ENCODE measurements at places on chromosomes 4 and X. TPM values are rescaled to one million over a fixed set of nuclear protein-coding genes. Genes with fewer than 3 reads are reported as not detected.

Gene GRIA2
- total RNA-seq: 1.8 TPM

Gene ADH1B
- 101 TPM for total RNA-seq

Gene SGMS2
- total RNA-seq: 71.6 TPM

Gene RIBC1
- not detected for total RNA-seq

Gene FUNDC2
- 57.6 TPM for total RNA-seq

Gene UGT2A3
- 0.58 TPM for total RNA-seq

Gene SYTL4
- 12.5 TPM for total RNA-seq

Gene MAGEE2
- 0.37 TPM for total RNA-seq

Gene KCND1
- total RNA-seq: not detected

Gene PPBP
- total RNA-seq: not detected

Gene FGF2
- total RNA-seq: 47.3 TPM

Gene PF4V1
- total RNA-seq: not detected

Gene FAT1
- total RNA-seq: 150 TPM

Gene NR3C2
- 15.4 TPM for total RNA-seq

Gene CSN3
- not detected for total RNA-seq

Gene GAGE12F
- not detected for total RNA-seq

Gene SOD3
- total RNA-seq: 49.1 TPM

Gene UBE2D3
- 327 TPM for total RNA-seq

Gene DRP2
- total RNA-seq: 1.2 TPM

Gene FGG
- not detected for total RNA-seq
